Urothelium cell line (cell line): ENCODE measurements at places on chromosomes 1 and 21.

GRCh38 chr1:225481738-225482137, 53.9 kb upstream of the LBR start:
- DNase-seq = no peak

DNA sequence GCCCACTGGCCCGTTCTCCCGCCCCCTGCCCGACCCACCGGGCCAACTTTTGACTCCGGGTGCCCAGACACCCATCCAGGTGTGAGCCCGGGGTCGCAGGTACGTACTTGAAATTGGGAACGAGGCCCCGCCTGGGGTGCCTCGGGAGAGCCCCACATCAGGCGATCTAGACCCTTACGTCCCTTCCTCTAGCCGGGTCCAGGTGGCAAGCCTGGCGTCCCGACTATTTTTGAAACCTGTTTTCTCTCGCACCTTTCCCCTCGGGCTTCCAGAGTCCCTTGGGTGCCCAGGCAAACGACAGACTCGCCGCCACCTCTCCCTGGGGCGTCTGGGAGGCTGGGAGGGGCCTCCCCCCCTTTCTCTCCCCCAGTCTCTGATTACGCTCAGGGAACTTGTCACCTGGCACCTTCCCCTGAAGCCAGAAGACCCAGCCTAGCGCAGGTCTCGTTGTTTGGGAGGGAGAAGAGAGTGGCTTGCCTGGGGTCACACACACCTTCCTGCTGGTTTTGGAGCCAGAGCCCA, 898 bp downstream of the LDLRAP1 start:
- DNase-seq = no peak

- no peak for DNase-seq
Observed at GRCh38 chr21:31804008-31804394, 68.8 kb upstream of the HUNK start.

DNA sequence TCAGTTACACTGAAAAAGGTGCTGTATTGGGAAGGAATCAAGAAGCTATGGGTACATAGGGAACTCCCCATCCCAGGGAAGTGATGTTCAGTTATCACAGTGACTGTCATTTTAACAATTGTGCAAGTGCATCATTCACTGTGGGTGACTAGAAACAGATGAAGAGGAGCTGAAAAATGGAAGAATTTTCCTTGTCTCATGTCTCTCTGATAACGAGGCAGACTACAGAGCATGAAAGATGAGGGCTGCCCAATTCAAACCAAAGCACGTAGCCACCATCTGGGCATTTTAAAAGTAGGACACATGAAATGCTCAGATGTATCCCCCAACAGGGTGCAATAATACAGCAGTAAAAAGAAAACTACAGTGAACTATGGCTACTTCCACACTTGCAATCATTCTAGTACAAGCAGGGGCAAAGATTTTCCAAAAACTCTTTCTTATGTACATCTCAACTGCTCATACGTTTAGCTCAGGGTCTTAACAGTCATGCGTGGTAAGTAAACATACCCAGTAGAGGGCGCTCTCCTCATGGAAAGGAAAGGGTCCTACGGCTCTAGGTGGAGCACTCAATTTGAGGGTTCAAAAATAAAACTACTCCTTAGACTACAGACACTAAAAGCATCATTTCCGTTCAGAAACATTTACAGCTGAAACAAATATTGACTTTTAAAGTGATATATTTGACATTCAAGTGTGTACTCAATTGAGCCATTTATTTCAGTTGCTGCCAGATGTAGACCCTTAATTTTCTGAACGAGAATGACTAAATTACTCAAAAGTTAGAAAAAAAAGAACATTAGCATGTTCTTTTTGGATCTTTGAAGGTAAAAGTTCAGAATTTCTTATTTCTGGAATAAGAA, 143.2 kb downstream of the KCTD3 start:
- DNase-seq = peak; percentile 51

DNA sequence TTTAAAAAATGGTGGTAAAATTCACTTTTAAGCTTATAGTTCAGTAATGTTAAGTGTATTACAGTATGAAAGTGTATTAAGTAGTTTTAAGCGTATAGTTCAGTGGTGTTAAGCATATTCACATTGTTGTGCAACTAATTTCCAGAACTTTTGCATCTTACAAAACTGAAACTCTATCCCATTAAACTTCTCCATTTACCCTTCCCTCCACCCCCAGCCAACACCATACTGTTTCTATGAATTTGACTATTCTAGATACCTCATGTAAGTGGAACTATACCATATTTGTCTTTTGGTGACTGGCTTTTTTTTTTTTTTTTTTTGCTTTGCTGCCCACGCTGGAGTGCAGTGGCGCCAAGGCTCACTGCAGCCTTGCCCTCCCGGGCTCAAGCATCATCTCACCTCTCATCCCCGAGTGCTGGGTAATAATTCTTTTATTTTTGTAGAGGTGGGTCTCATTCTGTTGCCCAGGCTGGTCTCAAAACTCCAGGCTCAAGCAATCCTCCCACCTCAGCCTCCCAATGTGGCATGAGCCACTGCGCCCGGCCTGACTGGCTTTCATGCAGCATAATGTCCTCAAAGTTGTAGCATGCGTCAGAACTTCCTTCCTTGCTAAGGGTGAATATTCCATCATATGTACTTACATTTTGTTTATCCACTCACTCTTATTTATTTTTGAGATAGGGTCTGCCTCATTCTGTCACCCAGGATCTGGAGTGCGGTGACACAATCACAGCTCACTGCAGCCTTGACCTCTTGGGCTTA, 45.1 kb upstream of the BMP8B start:
- no peak for DNase-seq

DNA sequence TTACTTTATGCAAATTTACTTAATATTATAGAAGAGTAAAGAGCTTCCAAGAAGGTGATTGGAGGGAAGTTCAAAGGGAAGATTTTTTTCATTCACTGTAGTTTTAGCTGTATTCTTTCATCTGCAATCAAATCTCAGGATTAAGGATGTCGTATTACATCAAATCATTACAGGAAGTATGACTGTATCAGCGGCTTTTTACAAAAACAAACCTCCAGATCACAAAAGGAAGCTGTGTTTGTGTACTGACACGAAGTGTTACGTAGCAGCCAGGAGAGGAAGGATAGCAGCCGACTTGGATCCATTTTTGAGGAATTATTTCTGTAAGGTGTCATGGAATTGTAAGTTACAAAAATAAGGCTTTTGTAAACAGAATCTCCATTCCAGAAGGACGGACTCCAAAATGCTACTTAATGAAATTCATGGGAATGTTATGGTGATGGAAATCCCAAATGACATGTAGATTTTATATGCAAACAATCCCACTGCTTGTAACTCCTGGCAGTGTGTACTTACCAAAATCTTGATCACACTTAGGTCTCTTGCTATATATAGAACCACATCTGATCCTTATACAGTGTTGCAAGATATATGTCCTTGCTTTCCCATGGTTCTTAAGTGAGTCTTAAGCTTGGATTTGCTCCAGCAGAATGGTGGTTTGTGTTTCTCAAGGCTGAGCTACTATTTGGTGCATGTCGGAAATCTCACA, 49.8 kb downstream of the KCNJ15 start:
- DNase-seq = no peak

- DNase-seq = peak; percentile 33
Observed at GRCh38 chr1:235919833-235920441, 53.2 kb upstream of the LYST start.

DNA sequence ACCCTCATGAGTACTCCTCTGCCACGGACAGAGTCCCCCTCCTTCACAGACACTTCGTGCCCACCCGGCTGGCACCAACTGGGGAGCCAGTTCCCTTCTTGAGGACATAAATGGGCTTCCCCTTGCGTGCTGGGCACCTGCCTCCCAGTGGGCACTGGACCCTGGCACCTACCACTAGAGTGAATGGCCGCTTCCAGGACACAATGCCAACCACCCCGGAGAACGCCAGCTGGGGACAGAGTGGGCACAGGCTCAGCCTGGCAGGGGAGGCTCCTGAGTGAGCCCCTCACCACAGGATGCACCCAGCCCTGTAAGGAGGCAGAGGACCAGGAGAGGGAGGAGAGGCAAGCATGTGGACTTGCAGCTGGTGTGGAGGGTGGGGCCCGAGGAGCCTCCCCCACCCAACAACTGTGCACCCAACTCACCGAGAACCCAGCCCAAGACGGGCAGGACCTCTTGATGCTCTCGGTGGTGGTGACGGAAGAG, 1.0 kb downstream of the ENTREP3 start:
- no peak for DNase-seq

GRCh38 chr1:155591770-155592169, 18.2 kb upstream of the MSTO1 start:
- DNase-seq = peak; percentile 39

DNA sequence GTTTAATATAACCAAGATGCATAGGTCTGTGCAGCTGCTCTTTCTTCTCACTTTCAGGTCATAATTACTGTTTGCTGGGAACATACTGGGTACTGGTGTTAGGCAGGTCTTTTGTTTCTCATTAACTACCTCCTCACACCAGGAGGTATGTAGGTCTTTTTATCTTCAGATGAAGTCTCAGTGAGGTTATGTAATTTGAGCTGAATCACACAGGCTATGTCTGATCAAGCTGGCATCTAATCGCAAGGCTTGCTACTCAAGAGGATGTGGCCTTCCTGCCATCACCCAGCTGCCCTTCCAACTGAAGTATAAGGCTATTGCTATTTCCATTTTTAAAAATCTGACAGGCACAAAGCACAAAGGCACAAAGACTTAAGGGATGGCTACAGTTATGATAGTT, 96.4 kb downstream of the RUNX1 start:
- no peak for DNase-seq

DNA sequence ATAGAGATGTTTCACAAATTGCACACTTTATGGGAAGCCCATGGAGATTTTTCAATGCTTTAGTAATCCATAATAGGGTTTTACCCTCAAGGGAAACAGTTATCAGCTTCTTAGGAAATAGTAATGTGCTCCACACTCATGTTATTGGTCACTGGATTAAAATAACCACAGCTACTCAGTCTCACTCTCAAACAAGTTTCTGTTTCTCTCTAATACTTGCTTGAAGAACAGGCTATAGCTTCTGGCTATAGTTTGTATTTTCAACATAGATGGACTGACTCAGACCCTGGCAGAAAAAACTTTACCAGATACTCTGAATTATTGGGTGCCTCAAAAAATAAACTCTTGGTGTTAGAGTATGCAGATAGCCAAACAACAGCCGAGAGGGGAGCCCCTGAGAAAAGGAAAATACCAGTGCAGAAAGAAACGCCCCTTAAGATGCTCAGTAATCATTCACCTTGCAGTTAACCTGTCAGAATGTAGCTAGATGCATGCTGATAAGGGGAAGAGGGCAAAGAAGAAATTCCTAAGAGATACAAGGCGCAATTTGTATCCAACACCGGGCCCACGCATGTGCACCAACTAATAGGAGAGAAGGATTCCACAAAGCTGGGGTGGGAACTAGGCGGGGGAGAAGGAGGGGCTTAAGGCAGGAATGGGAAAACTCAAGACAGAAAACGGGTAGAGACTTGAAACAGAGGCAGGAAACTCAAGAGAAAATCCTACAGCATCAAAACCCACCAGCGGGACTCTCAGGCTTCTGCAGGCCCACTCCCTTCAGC, 30.4 kb upstream of the PDE4B start:
- no peak for DNase-seq

GRCh38 chr21:33800753-33801423, 114.7 kb downstream of the ATP5PO start:
- DNase-seq = no peak

- no peak for DNase-seq
Observed at GRCh38 chr1:119323216-119323982, 45.2 kb upstream of the HAO2 start.

- DNase-seq = peak; percentile 21
Observed at GRCh38 chr21:34351786-34352241, 12.0 kb upstream of the KCNE2 start.

GRCh38 chr1:35571263-35571662, 1.9 kb upstream of the TFAP2E start:
- no peak for DNase-seq

DNA sequence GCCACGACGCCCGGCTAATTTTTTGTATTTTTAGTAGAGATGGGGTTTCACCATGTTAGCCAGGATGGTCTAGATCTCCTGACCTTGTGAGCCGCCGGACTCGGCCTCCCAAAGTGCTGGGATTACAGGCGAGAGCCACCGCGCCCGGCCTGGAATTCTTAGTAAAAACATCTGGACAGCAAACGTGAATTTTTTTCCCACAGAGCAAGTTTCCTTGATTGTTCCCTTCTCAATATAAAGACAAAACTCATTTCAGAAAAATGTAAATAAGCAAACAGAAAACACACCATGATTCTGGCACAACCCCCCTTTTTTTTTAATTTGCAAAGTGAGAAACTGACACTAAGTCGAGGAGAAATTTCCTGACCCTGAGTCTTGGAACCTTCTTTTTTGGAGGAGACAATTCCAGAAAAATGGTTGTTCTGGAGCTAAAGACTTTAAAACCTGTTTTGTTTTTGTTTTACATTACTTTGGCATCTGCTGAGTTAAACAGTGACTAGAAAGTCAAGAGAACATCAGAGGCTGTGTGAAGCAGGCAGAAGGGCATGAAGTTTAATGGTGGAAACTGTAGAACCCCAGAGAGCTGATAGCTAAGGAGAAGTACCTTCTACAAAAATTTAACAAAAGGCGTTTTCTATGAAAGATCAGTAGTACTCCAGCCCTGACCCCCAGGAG, 10.3 kb upstream of the HMGCS2 start:
- no peak for DNase-seq

GRCh38 chr1:6044481-6045109, 1.1 kb upstream of the KCNAB2 start:
- DNase-seq = no peak

- DNase-seq = no peak
Observed at GRCh38 chr1:22452481-22452957, 868 bp downstream of the ZBTB40 start.

DNA sequence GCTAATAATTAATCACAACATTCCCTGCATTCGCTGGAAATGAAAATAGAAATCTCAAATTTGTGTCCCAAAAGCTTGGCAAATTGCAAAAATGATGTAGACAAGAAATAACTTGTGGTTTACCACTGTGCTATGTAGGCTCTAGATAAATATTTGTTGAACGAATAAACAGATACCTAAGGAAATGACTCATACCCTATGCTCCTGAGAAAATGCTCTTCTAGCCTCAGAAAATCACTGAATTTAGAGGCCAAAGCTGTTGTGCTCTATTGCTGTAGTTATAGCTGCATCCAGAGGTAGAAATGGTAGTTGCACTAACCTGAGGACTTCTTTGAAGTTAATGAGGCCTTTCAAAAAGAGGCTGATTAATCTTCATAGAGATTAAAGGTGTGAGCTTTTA, 142.0 kb upstream of the ZNHIT6 start:
- peak; percentile 55 for DNase-seq

DNA sequence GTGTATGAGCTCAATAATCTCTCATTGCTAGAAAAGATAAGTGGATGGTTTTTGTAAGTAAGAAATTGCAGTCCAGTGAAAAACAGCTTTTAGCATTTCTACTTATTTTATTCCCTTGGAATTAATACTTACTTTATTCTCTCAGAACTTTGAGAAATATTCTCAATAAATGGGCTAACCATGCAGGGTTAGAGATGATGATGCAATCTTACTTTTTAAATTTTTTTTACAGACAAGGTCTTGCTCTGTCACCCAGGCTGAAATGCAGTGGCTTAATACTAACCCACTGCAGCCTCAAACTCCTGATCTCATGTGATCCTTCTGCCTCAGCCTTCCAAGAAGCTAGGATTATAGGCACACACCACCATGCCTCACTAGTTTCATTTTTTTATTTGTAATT, 440.8 kb upstream of the ZP4 start:
- no peak for DNase-seq

GRCh38 chr1:47559944-47560695, 122.3 kb downstream of the FOXD2 start:
- DNase-seq = no peak

- DNase-seq = no peak
Observed at GRCh38 chr21:28196981-28197380, 795.7 kb downstream of the LTN1 start.

- no peak for DNase-seq
Observed at GRCh38 chr1:161307230-161307768, 2.5 kb downstream of the MPZ start.

GRCh38 chr1:18919956-18920355, 17.6 kb upstream of the ALDH4A1 start:
- DNase-seq = no peak
